ENCODE measurements at places on chromosomes 11 and 22.

GRCh38 chr11:66967670-66968425 lies 7.3 kb upstream of the C11orf86 start:
- no peak for DNase-seq

- DNase-seq, result no peak
Measured at GRCh38 chr22:26259510-26259909, 90.2 kb downstream of the SEZ6L start.

DNA sequence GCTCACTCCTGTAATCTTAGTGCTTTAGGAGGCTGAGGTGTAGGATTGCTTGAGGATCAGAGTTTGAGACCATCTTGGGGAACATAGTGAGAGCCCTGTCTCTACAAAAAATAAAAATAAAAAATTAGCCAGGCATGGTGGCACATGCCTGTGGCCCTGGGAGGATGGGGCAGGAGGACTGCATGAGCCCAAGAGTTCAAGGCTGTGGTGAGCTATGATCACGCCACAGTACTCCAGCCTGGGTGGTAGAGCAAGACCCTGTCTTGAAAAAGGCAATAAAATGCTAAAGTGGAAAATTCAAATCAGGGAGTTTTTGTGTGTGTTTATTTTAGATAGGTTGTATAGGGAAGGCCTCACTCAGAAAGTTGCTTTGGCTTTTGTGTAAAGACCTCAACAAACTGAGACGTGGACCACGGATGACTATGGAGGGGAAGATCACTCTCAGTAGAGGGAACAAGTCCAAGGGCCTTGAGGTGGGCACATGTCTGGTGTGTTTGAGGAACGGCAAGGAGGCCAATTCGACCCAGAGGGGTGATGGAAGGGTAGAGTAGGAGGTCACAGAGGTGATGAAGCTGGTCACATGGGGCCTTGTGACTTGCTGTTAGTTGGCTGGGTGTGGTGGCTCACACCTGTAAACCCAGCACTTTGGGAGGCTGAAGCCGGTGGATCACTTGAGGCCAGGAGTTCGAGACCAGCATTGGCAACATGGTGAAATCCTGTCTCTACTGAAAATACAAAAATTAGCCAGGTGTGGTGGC lies 35.7 kb downstream of the WEE1 start:
- DNase-seq, result no peak

GRCh38 chr11:107973641-107974040 lies 35.1 kb upstream of the CUL5 start:
- no peak for DNase-seq
